Stimulated activated naive CD4-positive, alpha-beta T cell (primary cell): ENCODE measurements at places on chromosomes 4 and X.

DNA sequence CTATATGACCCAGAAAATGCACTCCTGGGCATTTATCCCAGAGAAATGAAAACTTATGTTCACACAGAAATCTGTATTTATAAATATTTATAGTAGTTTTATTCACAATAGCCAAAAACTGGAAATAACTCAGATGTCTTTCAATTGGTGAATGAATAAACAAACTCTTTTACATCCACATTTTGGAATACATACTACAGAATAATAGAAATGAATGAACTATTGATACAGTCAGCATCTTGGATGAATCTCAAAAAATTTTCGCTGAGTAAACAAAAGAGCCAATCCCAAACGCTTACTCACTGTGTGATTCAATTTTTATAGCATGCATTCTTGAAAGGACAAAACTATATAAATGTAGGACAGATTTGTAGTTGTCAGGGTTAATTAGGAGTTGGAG is 75.1 kb upstream of the HTR2C start:
- no peak for DNase-seq

GRCh38 chrX:40474205-40474626 is 106.6 kb upstream of the ATP6AP2 start:
- no peak for DNase-seq

- peak; percentile 21 for DNase-seq
These were observed 61.1 kb upstream of the VAMP7 start for GRCh38 chrX:155819966-155820491.

DNA sequence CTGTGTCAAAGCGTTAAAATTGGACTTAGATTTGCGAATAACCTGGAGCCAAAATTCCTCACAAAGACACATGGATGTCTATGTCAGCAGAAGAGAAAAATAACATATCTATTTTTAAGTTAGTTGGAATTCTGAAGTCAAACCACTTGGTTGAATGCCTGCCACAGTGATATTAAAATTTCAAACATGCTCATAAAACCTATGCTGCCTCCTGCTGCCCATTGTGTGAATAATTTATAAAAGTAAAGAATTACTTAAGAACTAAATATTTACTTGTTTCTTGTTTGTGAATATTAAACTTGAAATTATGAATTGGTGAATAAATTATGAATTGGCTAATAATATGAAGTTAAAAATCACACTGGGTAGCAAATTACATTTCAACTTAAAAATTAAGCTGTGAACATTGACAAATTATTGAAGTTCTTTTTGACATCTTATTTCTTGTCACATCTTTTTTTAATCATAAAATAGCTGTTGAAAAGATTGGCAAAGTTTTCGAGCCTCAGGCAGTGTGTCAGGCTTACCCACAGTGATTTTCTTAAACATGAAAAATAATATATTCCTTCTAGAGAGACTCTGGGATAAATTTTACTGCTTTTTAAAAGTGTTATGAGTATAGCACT is 35.4 kb downstream of the FABP2 start:
- no peak for DNase-seq

- DNase-seq, result no peak
These were observed 553.2 kb upstream of the FAT1 start for GRCh38 chr4:187276736-187277408.

DNA sequence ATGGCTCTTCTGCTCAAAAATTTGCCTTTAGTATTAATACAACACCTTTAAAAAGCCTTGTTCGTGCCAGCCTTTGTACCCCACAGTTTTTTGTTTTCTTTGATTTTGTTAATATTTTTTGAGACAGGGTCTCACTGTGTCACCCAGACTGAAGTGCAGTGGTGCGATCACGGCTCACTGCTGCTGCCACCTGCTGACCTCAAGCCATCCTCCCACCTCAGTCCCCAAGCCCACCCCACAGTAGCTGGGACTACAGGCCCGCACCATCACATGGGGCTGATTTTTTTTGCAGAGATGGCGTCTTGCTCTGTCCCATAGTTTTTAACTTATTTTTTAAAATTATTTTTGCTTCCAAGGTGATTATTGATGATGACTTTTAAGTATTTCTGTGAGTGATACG is 134.0 kb downstream of the HTR2C start:
- DNase-seq, result no peak

- DNase-seq, result no peak
These were observed 126.9 kb upstream of the GIMD1 start for GRCh38 chr4:106495476-106495875.

DNA sequence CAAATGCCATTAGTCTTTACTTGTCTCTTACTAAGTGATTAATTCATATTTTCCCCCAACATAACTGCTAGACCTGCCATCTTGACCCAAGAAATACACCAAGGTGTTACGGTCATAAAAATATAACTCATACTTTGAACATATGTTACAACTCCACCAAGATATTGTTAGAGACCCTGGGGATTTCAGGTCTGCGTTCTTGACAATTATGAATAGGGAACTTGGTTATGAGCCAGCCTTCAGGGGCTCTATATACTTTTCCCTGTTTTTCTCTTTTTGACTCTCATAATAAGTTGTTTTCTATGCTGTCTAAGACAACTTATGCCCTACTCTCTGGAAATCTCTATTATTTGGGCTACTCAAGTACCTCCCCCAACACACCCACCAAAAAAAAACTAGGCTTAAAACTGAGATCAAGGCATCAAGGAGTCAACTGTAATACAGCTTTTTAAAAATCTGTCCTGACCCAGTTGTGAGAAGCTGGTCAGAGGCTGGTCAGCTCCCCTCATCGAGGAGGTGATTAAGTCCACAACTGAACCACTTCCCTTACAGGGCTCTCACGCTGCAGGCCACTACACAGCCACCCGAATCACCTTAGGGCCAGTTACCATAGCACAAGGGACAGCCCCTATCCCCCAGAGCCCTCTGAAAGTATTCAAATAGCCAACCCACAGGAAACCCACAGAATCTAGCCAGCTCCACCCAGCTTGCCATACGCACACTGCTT is 10.5 kb upstream of the TLR3 start:
- DNase-seq, result no peak

DNA sequence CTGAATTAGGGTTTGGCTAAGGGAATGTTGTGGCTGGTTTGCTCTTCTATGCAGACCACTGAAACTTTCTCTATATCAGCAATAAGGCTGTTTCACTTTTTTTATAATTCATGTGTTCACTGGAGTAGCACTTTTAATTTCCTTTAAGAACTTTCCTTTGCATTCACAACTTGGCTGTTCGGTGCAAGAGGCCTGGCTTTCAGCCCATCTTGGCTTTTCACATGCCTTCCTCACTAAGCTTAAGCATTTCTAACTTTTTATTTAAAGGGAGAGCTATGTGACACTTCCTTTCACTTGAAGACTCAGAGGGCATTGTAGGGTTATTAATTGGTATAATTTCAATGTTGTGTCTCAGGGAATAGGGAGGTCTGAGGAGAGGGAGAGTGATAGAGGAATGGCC is 142.3 kb downstream of the SHROOM4 start:
- DNase-seq, result no peak

GRCh38 chr4:80045786-80046185 is 27.2 kb downstream of the ANTXR2 start:
- no peak for DNase-seq
